ENCODE measurements at places on chromosomes 1 and 21.

DNA sequence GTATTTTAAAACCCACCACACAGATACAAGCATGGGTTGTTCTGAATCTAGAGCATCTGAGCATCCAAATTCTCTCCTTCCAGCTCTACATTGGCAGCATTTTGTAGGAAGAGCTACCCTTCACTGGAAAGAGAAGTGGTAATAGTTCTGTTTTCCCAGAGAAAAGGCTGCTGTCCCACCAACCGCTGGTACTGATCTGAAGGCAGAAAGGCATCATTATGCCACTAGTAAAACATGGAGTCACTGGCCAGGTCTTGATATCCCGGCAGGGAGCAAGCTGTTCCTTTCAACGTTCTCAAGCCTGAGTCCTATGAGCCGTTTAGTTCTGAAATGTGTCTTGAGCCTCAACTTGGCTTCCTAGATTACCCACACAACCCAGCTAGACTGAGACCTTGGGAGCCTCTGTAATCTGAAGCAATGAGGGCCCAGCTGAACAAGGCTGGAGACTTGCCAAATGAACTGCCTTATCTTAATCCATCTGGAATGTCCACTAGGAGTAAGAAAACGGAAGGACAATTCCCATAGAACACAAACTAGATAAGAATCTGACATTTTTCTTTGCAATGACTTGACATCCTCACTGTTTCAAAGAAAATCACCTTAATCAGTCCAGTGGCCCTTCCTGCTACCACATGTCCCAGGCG lies 116.8 kb downstream of the KCNH1 start:
- no peak for DNase-seq

DNA sequence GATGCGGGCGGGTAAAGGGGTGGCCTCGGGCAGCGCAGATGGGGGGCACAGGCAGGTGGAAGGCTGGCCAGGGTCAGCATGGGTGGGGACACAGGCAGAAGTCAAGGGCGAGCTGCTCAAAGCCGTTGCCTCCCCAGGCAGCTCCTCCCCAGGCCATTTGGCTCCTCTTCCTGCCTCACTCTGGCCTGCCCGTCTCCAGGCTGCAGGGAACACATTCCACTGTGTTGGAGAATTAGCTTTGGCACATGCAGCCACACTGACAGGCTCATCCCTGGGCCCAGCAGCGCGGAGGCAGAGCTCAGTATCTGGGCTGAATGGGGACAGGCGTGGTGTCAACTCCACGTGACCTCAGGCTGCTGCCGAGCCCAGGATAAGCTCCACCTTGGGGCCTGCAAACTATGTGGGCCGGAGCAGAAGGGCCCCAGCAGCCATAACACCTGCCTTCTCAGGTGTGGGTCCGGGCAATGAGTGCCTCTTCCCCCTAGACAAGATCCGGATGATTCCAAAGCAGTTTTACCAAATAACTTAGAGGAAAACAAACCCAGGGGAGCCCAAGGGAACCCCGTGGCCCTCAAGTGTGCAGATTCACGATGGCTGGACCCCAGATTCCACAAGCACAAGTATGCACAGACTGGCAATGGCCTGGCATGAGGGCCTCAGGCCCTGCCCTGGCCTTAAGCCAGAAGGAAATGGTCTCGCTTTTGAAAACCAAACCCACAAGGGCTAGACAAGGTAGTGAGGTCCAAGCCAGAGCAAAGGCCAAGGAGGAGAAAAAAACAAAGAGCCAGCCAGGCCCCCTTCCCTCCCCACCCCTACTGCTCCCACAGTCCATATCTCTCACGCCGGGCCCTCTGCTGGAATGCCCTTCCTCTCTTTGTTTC lies 40.2 kb downstream of the HSPG2 start:
- no peak for DNase-seq

GRCh38 chr1:234361102-234361603 lies 12.1 kb upstream of the COA6 start:
- DNase-seq, result no peak

- no peak for DNase-seq
Observed at GRCh38 chr1:68322096-68322495, 89.8 kb upstream of the WLS start.

GRCh38 chr1:234106032-234106431 lies 201.6 kb downstream of the SLC35F3 start:
- DNase-seq, result no peak

DNA sequence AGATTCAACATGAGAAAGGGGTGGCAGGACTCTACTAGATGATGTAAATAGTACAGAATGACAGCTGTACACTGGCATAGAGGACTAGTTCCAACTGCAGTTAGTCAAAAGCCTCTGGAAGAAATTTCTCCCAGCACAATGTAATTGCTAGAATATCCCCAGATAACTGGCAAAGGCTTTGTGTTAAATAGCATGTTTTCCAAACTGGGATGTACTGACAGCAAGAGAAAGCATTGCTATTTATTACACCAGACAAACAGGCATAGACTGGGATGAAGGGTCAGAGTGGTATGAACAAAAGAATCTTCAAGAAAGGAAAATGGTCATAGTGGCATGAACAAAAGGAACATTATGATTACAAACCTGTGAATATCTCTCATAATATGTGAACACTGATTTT lies 115.9 kb upstream of the CXADR start:
- no peak for DNase-seq

GRCh38 chr1:34846265-34846664 lies 13.3 kb downstream of the SMIM12 start:
- no peak for DNase-seq

GRCh38 chr1:63987628-63988024 lies 213.8 kb downstream of the ROR1 start:
- DNase-seq, result no peak

DNA sequence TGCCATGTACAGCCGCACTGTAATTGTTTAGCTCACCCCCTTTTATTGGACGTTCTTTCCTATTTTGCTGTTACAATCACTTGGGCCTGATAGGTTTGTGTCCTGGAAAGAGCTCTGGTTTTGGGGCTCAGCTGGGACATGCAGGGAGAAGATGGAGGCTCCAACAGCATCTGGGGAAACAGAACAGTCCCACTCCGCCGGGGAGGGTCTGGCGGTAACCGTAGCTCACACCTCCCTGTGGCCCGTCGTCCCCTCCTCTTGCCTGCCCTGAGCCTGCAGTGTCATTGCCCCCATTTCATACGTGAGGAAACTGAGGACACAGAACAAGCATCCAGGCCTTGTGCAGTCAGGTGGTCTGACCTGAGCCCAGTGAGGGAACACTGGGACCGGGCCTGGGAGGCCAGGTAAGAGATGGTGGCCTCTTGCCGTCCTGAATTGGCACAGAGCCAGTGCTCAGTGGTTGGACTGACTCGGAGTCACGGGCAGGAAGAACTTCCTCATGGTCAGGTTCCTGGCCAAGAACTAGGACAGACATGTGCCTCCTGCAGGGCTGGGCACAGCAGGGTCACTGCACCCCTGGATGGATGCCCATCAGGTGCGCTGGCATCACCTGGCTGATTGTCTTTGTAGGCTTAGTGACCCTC lies 41.8 kb downstream of the S100B start:
- DNase-seq, result no peak

- no peak for DNase-seq
Observed at GRCh38 chr1:170221031-170221430, 75.3 kb downstream of the NTMT2 start.

DNA sequence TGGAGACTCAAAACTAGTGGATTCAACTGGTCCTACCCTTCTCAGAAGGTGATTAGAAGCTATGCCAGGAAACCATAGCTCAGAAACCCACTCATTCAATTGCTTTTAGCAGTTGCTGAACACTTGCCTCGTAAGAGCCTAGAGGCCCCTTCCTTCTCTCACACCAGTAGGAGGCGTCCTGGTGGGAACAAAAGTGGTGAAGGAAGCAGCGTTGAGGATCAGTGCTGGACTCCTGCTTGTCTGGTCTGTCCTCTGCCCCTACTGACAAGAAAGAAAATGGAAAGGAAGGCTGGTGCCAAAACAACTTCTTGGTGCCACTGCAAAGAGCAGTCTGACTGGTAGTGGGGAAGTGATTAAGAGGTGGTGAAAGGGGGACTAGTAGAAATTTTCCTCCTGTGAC lies 269.7 kb downstream of the LMO4 start:
- no peak for DNase-seq

- DNase-seq, result no peak
Observed at GRCh38 chr1:42973286-42973685, 14.6 kb upstream of the SLC2A1 start.

GRCh38 chr1:154176337-154176736 lies 15.6 kb downstream of the TPM3 start:
- no peak for DNase-seq

GRCh38 chr1:39214021-39214713 lies 9.7 kb downstream of the MACF1 start:
- no peak for DNase-seq

GRCh38 chr1:189356206-189356605 lies 1121.5 kb downstream of the BRINP3 start:
- no peak for DNase-seq

- DNase-seq, result no peak
Observed at GRCh38 chr1:29856340-29857114, 620.2 kb downstream of the PTPRU start.

- no peak for DNase-seq
Observed at GRCh38 chr1:118202076-118202608, 17.1 kb upstream of the SPAG17 start.

DNA sequence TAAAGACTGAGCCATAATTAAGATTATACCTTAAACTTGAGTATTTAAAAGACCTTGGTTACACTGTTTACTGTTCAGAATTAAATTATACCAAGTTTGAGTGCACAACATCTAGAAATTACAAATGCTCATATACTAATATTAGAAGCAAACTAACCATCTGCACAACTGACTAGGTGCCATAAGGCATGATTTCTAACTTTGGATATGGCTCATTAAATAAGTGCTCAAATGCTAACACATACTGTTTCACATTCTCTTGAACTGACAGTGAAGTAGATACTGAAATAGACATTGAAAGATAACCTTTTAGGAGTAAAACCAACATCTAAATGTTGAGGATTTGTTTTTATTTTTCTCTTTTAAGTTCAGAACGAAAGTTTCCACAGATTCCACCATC lies 74.1 kb downstream of the PRKAA2 start:
- no peak for DNase-seq

GRCh38 chr1:173393659-173394000 lies 83.5 kb upstream of the PRDX6 start:
- no peak for DNase-seq

DNA sequence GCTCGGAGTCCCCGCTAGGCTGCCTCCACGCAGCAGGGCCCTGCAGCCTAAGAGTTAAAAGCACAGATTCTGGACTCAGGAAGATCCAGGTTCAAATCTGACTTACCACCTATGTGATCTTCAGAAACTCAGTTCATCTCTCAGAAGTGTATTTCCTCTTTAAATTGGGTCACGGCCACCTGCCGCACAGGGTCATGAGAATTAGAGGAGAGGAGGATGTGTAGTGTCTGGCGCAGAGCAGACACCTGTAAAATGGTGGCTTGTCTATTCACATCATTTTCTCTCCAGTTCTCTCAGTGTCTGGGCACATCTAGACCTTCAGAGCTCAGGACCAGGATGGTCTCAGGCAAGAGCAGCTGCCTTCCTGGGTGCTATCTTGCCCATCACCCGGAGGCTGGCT lies 45.8 kb downstream of the PTPRF start:
- DNase-seq, result no peak

GRCh38 chr1:29171089-29171488 lies 10.6 kb downstream of the SRSF4 start:
- DNase-seq, result no peak

DNA sequence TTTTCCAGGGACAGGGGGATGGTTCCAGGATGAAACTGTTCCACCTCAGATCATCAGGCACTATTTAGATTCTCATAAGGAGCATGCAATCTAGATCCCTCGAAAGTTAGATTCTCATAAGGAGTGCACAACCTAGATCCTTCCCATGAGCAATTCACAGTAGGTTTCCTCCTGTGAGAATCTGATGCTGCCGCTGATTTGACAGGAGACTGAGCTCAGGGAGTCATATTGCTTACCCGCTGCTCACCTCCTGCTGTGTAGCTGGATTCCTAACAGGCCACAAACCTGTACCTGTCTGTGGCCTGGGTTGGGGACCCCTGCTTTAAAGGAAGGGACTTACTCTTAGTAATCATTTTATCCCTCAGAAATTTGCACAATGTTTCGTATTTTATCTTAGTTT lies 9.3 kb downstream of the CTH start:
- no peak for DNase-seq

DNA sequence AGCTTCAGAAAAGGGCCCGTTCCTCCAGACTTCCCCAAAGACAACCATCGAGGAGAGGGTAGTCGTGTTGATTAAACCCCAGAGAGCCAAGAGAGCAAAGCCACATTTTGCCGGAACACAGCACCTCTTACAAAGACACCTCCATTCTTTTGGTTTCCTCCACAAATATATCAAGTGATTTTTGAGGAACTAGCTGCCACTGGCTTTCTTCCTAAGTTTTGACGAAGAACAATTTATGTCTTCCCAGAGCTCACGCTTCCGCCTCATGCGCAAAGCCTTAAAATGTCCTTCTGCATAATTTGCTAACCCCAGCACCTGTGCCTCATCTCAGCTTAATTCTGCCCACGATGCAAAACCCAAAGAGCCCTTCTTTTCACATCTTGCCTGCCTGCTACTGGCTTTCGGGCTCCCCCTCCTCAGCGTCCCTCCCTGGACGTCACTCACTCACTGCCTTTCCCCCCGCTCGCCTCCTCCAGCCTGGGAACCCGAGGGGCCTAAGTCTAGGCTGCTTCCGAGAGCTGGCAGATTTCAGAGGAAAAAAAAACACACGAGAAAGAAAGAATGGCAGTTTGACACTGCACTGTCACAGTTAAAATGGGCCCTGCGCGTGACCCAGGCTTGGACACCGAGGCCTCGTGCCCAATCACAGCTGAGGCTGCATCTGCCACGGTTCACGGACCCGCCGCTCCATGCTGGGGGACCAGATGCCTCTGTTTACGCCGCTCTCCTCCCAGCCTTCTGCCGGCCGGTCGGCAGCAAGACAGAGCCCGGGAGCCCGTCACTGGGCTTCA lies 77.6 kb upstream of the IFNAR2 start:
- DNase-seq, result no peak

- peak; percentile 60 for DNase-seq
Observed at GRCh38 chr1:75632350-75632949, 21.5 kb upstream of the SLC44A5 start.

- no peak for DNase-seq
Observed at GRCh38 chr1:205353612-205354011, 3.1 kb downstream of the KLHDC8A start.

DNA sequence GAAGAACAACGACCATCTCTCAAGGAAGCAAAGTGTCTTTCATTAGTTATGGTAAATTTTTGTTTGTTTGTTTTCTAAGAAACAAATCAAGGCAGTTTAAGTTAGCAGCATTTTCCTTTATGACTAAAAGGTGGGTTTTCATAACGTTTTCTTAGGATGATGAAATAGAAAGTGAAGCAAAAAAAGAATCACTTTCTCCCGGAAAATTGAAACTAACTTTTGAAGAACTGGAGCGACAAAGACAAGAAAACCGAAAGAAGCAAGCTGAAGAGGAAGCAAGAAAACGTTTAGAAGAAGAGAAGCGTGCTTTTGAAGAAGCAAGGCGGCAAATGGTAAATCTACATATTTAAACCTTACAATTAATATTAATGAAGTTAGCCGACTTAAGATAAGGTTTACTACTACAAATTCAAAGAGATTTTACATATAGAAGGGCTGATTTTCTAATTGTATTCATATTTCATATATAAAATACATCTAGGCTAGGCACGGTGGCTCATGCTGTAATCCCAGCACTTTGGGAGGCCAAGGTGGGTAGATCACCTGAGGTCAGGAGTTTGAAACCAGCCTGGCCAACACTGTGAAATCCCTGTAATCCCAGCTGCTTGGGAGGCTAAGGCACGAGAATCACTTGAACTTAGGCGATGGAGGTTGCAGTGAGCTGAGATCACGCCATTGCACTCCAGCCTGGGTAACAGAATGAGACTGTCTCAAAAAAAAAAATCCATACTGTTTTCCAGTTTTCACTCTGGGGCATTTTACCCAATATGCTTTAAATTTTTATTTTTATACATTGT lies 38.3 kb downstream of the NEXN start:
- DNase-seq, result no peak
